ENCODE measurements at places on chromosomes 12 and 14.

DNA sequence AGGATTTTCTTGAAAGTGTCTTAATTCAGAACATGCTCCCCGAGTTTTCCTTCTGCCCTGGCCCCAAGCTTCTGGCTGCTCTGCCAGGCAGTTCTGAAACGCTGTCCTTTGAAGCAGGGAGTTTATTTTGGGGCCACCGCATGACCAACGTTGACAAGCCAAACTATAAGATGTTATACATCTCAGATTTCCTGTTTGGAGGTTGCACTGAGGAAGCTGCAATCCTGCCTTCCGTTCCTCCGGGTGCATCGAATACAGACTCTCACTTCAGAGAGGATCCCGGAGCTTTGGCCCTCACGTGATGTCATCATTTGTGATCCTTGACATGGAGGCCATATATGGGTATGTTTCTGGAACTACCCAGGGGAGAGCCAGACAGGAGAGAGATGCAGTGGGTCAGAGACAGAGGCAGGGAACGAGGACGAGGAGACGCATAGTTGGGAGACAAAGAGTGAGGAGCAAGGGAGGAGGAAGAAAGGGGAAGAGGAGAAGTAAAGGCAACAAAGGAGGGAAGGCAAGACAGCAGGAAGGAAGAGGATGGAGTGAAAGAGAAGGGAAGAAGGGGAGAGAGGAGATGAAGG is at the start of gene ASB2:
TSS of gene ASB2 (minus strand) at position 94 of the 581 bp plus-strand sequence. CDS start 12,031 bp downstream, outside the sequence.
- no peak for DNase-seq

GRCh38 chr12:124078800-124079199 is 105.8 kb downstream of the ZNF664 start:
- DNase-seq, result no peak

DNA sequence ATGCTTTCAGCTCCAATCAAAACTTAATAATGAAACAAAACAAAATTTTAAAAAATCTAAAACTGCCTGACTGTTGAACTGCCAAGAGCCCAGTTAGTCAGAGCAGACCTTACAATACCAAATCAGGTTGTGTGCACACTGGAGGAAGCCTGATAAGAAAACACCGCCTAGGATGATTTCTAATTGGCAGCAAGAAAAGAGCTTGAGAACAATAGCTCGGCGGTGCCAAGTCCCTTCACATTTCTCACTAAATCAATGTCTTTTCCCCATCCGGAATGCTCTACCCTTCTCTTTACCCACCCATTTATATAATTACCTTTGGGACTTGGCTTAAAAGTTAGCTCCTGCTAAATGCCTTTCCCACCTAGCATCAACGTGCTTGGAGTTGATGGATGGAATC is 256.7 kb downstream of the C12orf75 start:
- no peak for DNase-seq

DNA sequence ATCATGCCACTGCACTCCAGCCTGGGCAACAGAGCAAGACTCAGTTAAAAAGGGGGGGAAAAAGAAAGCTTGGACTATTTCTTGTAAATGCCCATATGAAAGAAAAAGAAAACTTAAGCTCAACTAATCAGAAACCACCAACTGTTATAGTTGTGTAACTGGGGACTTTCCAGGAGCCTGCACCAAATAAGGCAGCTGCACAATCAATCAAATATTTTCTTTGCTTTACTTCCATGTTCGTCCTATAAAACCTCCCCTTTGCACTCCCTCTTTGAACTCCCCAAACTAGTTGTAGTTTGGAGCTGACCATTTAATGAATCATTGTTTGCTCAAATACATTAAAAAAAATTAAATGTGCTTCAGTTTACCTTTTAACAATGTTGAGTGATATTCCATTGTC is 54.9 kb downstream of the OTOGL start:
- DNase-seq, result no peak

GRCh38 chr12:63845726-63846125 is 1.2 kb downstream of the SRGAP1 start:
- no peak for DNase-seq

GRCh38 chr12:105921872-105922669 is 216.7 kb downstream of the NUAK1 start:
- DNase-seq, result no peak

- no peak for DNase-seq
Observed at GRCh38 chr14:72528059-72528862, 365.6 kb downstream of the DPF3 start.

GRCh38 chr12:9792185-9792900 is 31.6 kb upstream of the CD69 start:
- no peak for DNase-seq

DNA sequence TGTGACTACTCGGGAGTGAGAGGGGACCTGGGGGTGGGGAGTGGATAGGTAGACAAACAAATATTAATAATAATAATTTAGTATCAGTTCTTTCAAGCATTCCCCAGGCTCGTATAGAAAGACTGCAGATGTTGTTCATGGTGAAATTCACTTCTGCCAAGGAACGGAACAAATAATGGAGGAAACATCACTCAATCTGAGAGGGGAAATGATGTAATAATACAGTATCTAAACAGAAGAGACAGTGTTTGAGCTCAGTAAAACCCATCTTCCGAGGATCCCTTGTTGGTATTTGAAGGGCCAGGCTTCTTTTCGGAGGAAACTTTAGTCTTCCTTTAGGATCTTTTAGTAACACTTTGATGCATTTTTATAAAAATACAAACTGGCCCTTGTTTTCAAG is 114.2 kb downstream of the KCNK10 start:
- DNase-seq, result no peak

- no peak for DNase-seq
Observed at GRCh38 chr14:91333650-91334039, 84.0 kb downstream of the CCDC88C start.
